Activated CD4-positive, CD25-positive, alpha-beta regulatory T cell treated with anti-CD3 and anti-CD28 coated beads, Interleukin-2, amount 50 U/mL, for 16 hours (primary cell): ENCODE measurements at places on chromosomes 11 and 22.
A peak's percentile ranks its signal among the peaks of the same experiment; 100 is the strongest.

- no peak for DNase-seq
Observed at GRCh38 chr11:113531575-113532451, 56.6 kb upstream of the DRD2 start.

GRCh38 chr22:20094197-20094807, 14.3 kb downstream of the DGCR8 start:
- DNase-seq, result no peak

- no peak for DNase-seq
Observed at GRCh38 chr11:44464741-44465140, 100.7 kb upstream of the CD82 start.

DNA sequence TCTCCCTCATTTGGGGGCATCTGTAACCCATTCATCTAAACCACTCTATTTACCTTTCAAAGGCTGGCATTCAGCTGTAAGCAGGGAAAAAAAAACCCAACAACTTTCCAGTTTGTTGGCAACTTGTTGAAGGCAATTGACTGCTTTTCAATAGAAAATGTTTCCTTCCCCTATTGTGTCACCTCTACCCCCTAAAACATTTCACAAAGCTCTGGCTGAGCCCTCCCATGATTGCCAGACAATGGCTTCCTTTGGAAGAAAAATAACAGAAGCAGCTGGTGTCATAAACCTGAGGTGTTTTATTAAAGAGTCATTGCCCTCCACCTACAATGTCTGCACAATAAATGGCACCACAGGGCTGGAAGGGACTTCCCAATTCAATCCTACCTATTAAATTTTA, 22.1 kb upstream of the PSMA1 start:
- DNase-seq, result no peak

DNA sequence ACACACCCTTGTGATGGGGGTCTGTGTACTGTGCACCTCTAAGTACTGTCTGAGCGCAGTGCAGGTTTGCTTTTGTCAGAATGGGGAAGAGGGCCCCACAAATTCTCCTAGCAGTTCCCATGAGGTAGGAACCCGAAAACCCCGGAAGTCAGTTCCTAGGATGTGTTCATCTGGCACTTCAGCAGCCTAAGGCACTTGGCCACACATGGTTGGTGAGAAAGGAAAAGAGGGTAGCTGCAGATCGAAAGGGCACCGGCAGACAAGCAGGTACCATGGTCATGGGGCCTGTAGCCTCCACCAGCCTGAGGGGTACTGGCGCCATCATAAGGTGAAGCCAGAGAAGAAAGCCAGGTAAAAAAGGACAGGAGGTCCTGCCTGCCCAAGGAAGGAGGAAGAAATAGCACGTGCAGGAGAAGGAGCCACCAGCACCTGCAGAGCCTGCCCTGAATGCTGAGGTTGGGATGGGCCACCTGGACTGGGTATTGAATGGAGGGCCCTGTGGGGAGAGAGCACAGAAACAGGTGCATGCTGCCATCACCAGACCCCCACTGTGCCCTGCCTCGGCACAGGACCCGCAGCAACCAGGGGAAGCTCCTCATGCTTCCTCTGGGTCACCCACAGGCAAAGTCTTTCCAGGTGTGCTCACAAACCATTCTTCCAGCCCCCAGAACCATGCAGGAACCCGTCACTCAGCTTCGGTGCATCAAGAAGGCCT, 8.1 kb upstream of the CASTOR1 start:
- no peak for DNase-seq

GRCh38 chr22:45783690-45784089, 112.1 kb downstream of the ATXN10 start:
- no peak for DNase-seq

GRCh38 chr11:44743959-44744557, 17.3 kb downstream of the TSPAN18 start:
- no peak for DNase-seq

DNA sequence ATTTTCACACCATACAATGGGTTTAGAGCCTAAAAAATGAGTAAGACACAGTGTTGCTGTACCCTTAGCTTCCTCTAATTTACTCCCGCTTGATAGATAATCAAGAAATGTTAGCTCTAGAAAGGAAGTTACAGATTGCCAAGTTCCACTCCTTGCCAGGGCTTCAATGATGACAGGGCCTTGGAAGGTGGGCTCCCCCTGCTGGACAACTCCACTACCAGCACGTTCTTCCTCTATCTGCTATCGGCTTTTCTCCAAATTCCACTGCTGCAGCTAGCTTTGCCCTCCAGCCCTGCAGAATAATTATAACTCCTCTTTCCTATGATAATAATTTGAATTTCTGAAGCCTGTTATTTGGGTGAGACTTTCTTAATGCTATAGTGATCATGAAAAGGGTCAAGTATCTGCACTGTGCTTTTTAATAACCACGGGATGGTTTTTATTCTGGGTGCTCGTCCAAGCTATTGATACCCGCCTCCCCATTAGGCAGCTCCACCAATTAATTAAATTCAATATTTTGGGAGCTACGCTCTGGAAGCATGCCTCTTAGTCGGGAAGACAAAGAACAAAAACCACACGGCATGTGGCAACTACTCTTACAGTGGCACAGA, 9.0 kb downstream of the SYN3 start:
- peak; percentile 21 for DNase-seq
